ENCODE measurements at places on chromosomes 4 and X.

DNA sequence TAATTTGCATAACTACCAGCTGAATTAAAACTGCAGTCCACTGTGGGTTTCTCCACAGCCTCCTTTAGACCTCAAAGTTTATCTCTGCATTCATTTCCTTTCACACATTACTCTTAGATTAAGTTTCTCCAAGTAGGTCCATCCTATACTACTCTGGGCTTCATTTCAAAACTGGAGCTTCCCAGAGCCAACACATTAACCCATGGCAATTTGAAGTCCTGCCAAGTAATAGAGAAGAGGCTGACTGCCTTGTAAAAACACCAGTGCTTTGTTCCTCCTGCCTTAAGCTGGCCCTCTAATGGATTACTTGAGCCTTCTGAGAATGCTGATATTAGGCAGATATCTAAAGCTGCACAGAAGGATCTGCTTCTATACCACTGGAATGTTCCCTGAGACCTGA lies 997.2 kb upstream of the SLIT2 start:
- no peak for DNase-seq

DNA sequence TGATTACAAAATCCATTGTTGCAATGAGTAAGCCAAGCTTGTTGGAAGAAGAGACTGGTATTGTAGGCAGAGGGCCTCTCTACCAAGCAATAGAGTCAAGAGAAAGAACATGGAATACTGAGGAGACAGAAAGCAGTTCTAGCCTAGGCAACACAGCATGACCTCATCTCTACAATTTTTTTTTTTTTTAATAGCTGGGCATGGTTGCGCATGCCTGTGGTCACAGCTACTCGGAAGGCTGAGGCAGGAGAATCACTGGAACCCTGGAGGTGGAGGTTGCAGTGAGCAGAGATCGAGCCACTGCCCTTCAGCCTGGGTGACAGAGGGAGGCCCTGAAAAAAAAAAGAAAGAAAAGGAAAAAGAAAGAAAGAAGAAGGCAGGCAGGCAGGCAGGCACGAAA lies 11.7 kb upstream of the ZBTB33 start:
- no peak for DNase-seq

GRCh38 chr4:87679449-87680169 lies 29.5 kb downstream of the DMP1 start:
- DNase-seq = peak; percentile 10

DNA sequence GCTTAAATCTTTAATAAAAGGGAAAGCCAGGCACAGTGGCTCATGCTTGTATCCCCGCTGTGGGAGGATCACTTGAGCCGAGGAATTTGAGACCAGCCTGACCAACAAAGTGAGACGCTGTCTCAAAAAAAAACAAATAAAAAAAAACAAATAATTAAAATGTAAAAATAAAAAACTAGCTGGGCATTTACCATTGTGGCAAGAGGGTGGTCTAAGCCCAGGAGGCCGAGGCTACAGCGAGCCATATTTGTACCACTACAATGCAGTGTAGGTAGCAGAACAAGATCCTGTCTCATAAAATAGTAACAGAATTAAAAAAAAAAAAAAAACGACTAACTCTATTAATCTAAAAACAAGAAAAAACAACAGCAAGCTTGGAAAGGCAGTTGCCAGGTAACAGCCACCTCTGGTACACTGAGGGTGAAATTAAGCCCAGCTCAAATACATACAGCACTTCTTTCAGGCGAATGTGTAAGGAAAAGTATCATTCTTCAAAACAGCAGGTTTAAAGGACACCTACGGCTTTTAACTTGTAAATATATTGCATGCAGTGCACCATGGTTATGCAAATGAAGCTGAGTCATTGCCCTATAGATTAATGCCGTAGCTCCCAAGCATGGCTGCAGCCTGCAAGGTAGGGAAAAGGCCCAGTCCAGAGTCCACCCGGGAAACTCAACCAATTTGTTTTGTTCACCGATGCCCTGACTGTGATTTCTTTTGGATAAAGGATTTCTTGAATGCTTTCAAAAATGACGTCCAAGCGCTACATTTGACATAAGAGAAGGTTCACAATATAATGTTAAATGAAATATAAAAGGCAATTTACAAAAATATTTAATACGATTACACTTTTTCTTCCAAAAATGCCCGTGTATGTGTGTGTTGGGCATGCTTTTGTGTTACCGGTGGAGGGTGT lies 14.5 kb upstream of the TXLNG start:
- no peak for DNase-seq

DNA sequence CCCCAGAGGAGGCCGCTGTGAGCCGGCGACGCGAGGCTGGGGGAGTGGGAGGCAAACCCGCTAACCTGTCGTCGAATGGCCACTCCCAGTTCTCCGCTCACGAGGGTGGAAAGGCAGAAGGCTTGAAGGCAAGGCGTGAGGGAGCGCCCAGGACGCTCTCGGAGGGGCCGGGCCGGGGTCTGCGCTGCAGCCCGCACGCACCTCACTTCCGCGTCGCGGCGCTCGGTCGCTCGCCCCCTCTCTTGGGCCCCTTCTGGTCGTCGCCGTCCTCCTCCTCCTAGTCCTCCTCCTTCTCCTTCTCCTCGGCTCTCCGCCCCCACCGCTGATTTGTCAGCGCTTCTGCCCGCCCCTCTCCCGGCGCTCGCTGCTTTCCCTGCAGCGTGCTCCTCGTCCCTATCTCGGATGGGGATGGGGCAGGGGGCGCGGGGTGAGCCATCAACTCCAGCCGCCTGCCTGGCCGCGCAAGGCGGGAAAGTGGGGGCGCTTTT lies at the start of gene SNCA:
Gene SNCA (minus strand): TSS at position 265 of the 488 bp plus-strand sequence. CDS start 1,494 bp downstream, outside the sequence.
- no peak for DNase-seq

- no peak for DNase-seq
These were observed 1005.5 kb downstream of the ARAP2 start for GRCh38 chr4:35238793-35239192.

DNA sequence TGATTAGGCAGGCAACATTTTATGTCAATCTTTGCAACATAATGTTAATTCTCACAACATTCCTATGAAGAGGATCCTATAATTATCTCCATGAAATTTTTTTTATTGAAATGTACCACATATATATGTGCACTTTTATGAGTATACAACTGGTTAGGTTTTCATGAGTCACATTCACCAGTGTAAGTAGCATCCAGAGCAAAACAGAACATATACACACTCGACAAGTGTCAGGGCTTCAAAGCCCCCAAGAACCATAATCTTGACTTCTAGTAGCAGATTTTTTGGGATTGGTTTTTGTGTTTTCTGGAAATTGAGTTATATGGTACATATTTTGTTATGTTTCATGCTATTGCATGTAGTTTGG lies 62.4 kb downstream of the ARHGAP10 start:
- DNase-seq = no peak

- no peak for DNase-seq
These were observed 234.0 kb downstream of the SPOCK3 start for GRCh38 chr4:167000141-167000852.

DNA sequence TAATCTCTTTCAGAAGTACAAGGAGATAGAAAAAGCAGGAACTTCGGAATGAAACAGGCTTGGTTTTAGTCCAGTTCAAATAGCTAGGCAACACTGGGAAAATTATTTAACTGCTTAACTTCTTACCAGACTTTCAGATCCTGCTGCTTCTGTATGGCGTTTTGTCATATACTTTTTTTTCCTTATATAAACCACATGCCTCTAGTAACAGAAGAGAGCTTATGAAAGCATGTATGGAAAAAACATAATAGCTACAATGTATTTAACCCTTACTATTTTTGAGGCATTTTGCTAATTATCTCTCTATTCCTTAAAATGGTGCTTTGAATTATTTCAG lies 439.6 kb downstream of the INPP4B start:
- no peak for DNase-seq

- no peak for DNase-seq
These were observed 235.8 kb upstream of the AADAT start for GRCh38 chr4:170325599-170325998.

- DNase-seq = no peak
These were observed 36.0 kb downstream of the INTU start for GRCh38 chr4:127668770-127669169.

- DNase-seq = no peak
These were observed 14.5 kb downstream of the L1CAM start for GRCh38 chrX:153871451-153871850.

- DNase-seq = no peak
These were observed 660.5 kb upstream of the PABPC4L start for GRCh38 chr4:134862116-134862515.

DNA sequence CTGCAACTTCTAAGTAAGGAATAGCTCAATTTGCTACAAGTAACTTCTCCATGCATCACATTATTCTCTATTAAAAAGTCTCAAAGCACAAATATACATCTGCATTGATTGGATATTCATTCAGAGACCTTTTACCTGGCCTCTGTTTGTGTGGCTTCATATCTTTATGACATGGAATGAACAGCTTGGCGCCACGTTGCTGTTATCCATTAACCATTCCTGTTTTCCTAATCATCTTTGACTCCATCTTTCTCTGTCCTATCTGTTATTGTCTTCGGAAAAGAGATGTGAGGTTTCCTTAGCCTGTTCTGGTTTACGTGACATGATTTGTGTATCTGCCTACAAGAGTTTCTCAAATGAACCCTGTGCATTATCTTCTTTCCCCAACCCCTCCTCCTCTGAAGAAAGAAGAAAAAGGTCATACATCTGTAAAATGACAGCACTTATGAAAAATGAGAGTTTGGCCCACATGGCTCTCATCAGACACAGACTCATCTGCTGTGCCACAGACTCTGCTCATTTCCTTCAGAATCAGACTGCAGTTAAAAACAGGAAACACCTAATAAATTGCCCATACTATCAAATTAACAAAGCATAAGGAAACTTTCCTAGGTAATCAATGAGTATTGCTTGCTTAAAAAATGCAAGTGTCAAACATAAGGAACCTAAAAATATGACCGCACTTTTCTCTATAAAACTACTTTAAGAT lies 347.6 kb upstream of the FAM241A start:
- no peak for DNase-seq

- no peak for DNase-seq
These were observed 4.3 kb upstream of the SLC26A1 start for GRCh38 chr4:997375-998071.

Data from activated CD4-positive, alpha-beta T cell treated with anti-CD3 and anti-CD28 coated beads for 24 hours (primary cell).